ENCODE measurements at places on chromosomes 7 and 10.

- no peak for DNase-seq
Measured at GRCh38 chr7:27099453-27100370, 2.8 kb downstream of the HOXA2 start.

DNA sequence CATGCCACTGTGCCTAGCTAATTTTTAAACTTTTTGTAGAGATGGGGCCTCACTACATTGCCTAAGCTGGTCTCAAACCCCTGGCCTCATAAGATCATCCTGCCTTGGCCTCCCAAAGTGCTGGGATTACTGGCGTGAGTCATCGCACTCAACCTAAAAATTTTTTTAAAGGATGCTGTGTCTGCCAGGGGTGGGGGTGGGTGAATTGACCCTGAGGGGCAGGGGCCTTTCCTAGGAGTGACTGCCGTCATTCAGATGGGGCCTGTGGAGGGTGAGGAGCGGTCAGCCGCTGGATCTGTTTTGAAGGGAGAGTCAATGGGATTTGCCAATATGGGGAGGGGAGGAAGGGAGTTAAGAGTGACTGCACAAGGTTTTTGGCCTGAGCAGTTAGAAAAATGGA, 89.4 kb downstream of the C10orf105 start:
- no peak for DNase-seq

GRCh38 chr10:125392609-125393008, 232.2 kb upstream of the CTBP2 start:
- no peak for DNase-seq

- DNase-seq = no peak
Measured at GRCh38 chr7:129615018-129615417, 3.5 kb downstream of the NRF1 start.

GRCh38 chr10:71366690-71367089, 30.0 kb upstream of the CDH23 start:
- DNase-seq = no peak

- no peak for DNase-seq
Measured at GRCh38 chr7:78479348-78479747, 680.8 kb downstream of the PHTF2 start.

GRCh38 chr7:92832534-92833023, 3.8 kb downstream of the CDK6 start:
- no peak for DNase-seq

DNA sequence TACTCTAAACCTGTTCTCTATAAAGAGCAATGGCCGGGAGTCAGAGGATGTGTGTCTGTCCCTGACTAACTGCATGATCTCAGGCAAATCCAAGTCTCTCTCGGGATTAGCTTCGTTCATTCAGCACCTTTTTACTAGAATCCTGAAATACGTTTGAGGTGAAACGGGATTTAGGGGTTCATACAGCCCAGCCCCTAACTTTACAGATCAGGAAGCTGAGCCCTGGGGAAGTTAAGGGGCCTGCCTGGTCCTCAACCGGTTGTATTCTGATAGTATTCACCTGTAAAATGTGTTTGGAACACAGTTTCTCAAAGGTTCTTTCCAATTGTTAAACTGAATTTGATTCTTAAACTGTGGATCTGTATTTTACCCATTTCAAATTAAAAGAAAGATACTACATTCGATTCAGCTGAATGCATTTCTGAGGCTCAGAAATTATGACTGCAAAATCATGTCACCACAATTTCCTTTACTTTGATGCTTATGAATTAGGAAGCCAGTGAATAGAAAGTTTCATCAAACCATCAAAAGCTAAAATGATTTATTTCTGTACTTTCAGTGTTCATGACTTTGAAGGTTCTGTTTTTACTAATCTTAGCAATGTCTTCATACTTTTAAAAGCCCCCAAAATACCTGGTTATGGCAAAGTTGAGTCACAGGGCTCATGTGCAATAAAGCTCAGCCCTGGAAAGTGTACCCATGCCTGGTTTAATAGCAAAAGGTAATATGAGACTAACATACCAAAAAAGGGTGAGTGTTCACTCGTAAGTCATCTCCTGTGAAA, 28.9 kb upstream of the EZH2 start:
- no peak for DNase-seq

- no peak for DNase-seq
Measured at GRCh38 chr10:6838118-6838517, 258.0 kb upstream of the PRKCQ start.

GRCh38 chr7:35831208-35831607, 30.4 kb downstream of the SEPTIN7 start:
- DNase-seq = no peak

- DNase-seq = no peak
Measured at GRCh38 chr10:103083266-103083976, 109.7 kb downstream of the NT5C2 start.

GRCh38 chr7:105583061-105583460, 1.8 kb upstream of the EFCAB10 start:
- no peak for DNase-seq

DNA sequence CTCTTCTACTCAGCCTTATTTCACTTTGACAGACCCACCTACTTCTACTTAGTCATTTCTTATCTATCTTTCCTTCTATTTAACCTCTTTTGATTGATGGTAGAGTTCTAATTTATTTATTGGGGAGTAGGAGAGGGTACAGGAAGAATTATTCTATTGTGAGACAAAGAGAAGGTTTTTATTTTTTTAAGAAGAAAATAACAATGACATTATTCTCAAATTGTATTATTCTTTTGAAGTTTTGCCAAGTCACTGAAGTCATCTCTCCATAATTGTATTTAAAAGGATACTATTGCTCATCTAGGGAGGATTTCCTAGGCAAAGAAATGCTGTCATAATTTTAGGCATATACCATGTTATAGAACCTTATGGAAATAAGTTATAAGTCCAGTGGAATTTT, 52.7 kb downstream of the ITGB8 start:
- DNase-seq = no peak

DNA sequence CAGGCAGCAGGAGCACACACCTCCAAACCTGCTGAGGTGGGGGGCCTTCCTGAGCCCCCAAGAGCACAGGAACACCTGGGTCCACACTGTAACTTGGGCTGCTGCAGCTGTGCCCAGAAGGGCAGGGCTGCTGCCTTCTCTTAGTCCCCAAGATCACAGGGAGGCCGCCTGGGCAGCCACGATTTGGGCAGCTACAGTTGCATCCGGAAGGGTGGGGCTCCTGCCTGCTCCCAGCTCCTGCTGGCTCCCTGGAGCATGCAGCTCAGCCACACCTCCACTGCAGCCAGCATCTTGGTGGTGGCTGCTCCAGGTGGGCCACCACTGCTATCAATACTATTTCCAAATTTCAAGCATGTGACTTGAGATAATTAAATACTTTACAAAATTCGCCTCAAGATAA, 38.5 kb upstream of the AGMO start:
- DNase-seq = no peak

- no peak for DNase-seq
Measured at GRCh38 chr10:2891073-2891769, 176.1 kb upstream of the PFKP start.

DNA sequence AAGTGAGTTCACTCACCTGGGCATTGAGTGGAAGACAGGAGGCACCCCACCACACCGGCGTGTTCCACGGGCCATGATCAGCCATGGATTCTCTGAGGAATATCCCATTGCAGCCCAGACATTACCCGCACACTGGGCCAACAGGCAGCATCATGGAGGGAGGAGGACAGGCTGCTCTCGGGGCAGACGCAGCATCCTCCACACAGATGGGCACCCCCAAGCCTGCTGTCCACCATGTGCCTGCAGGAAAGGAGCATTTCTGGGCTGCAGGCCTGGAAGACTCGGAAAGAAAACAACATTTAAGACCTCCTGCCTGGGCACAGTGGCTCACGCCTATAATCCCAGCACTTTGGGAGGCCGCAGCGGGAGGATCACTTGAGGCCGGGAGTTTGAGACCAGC, 71.0 kb upstream of the SH2B2 start:
- DNase-seq = no peak

All from stimulated activated CD4-positive, alpha-beta T cell treated with anti-CD3 and anti-CD28 coated beads, TNF-alpha, amount 100 ng/mL, for 1 hour (primary cell).